ENCODE measurements at places on chromosomes 16 and 17. TPM values are rescaled to one million over a fixed set of nuclear protein-coding genes. Genes with fewer than 3 reads are reported as not detected.

DNA sequence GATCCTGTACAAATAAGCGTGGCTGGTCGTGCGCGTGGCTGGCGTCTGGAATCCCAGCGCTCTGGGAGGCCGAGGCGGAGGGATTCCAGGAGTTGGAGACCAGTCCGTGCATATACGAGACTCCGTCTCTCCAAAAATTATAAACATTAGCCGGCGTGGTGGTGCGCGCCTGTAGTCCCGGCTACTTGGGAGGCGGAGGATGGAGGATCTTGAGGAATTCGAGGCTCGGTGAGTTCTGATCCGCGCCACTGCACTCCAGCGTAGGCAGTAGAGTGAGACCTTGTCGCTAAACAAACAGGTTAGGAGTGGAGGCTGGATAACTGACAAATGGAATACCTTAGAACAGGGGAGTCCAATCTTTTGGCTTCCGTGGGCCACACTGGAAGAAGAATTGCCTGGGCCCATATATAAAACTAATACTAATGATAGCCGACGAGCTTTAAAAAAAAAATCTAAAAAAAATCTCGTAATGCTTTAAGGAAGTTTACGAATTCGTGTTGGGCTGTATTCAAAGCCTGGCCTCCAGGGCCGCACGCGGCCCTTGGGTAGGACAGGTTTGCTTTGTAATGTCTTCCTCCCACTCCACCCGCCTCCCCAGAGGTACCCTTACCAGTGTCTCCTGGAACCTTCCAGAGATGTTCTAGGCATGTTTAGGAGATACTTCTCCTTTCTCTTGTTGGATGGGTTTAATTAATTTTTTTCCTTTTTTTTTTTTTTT lies 909 bp upstream of the RSL1D1 start:
- DNase-seq = peak; percentile 46

DNA sequence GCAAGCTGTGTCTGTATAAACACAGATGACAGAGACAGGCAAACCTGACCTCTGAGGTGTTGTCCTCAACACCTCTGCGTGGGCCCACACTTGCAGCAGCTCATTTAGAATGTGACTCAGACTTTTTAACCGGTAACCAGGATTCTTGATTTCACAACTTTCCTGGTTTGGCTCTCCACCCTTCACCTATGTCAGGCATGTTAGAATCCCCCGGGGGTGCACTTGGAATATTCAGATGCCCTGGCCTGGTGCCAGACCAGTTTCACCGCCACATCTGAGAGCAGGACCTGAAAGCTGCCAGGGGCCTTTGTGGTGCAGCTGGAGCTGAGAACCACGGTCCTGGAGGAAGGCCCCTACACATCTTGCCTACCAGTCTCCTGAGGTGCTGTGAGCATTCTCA lies 4.8 kb downstream of the DHODH start:
- DNase-seq = peak; percentile 52

DNA sequence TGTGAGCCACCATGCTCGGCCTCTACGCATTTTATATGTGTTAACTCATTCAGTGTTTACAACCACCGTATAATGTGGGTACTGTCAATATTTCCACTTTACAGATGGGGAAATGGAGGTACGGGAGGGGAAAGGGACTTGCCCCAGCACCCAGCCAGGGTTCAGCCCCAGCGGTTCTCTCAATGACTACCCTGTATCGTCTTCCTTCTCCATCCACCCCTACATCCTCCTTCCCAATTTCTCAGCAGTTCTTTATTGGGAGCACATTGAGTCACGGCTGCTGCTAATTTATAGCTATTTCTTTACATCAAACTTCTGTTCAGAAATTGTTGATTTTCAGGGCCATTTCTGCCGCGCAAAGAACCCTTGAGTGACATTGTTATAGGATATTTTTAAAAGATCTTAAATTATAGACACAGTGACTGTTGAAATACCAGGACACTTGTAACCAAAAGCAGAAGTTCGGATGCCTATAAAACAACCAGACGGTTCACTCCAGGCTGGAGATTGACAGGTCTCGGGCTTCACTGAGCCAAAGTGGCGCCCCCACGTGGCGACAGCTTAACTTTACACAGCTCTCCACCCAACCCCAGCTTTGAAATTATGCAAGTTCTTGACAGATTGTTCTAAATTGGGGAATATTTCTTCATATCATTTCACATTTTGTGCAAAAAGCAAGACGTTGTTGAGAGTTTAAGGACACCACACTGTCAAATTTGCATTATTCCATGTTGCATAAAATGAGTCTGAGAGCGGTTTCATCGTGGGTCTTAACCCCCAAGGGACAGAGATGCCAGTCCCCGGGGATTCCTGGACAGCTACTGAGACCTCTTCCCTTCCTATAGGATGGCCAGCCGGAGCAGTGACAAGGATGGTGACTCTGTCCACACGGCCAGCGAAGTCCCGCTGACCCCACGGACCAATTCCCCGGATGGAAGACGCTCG lies 11.8 kb downstream of the SYT17 start:
- peak; percentile 44 for DNase-seq

Gene ERBB2
- total RNA-seq = 24.7 TPM
